Lung (tissue), 17 donors: ENCODE measurements at places on chromosomes 2 and 18. TPM values are rescaled to one million over a fixed set of nuclear protein-coding genes. Genes with fewer than 3 reads are reported as not detected.

The GCG gene
- total RNA-seq: not detected

DNA sequence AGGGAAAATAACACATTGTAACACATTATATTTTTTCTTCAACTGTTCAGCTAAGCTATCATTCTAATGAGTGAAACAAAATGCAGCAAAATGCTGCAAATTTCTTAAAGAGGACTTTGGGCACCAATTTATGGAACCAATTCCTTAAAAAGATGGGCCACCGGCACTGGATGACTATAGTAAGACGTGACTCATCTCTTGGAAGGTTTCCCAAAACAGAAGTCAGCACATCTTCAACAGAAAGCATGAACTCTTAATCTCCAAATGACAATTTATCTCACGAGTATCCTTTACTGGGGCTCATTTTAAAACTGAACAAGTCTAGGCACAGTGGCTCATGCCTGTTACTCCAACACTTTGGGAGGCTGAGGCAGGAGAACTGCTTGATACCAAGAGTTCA is 213.4 kb downstream of the CDH20 start:
- no peak overlapping the region for H3K27ac ChIP-seq
- peaks cover 8% of the 10 kb centered on the region for H3K4me1 ChIP-seq
- no peaks in the 10 kb centered on the region for H3K27me3 ChIP-seq

- no peaks in the 10 kb centered on the region for H3K36me3 ChIP-seq
- no peaks in the 10 kb centered on the region for H3K4me1 ChIP-seq
- H3K4me3 ChIP-seq: no peak overlapping the region
- no peak overlapping the region for H3K27ac ChIP-seq
- no peaks in the 10 kb centered on the region for H3K27me3 ChIP-seq
These were observed 181.3 kb downstream of the PID1 start for GRCh38 chr2:229089776-229090175.

The C2orf42 gene
- 11.5 TPM for total RNA-seq

The ACMSD gene
- 0.12 TPM for total RNA-seq

The HADHA gene
- total RNA-seq: 111 TPM

The MYL1 gene
- not detected for total RNA-seq

GRCh38 chr2:72824224-72824842 is 1.5 kb downstream of the EXOC6B start:
- DNase-seq: no peak
- H3K36me3 ChIP-seq: no peaks in the 10 kb centered on the region
- H3K4me1 ChIP-seq: no peaks in the 10 kb centered on the region
- no peak overlapping the region for H3K4me3 ChIP-seq
- no peaks in the 10 kb centered on the region for H3K27me3 ChIP-seq

DNA sequence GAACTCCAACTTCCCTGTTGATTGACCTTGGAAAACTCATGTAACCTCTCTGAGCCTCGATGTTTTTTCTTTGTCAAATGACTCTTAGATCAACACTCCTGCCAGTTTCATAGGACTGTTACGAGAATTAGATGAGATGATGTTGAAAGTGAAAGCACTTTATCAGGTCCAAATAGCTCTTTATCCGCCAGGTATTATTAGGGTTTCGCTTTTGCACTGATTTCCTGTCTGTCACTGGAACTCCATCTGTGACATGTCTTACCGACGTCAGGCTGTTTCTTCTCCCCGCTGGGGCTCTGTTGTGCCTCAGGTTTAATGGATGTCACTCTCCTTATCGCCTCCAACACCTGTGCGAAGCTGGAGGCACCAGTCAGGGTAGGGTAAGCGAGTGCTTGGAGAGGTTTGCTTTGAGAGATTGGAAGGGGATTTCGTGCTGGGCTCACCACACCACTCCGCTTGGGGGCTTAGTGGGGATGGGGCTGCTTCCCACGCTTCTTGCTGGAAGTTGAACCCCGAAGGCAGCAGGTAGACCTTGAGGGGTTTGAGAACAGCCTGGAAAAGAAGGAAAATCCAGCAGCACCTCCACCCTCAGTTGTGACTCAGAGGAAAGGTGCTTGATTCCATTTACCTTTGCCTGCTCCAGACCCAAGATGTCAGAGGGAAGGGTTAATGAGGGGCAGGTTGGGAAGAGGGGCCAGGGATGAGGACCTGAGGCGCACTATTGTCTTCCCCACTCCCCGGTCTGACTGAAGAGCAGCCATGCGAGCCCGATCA is 4.3 kb downstream of the GAD1 start:
- H3K4me3 ChIP-seq: no peak overlapping the region
- peaks cover 92% of the 10 kb centered on the region for H3K27me3 ChIP-seq
- H3K27ac ChIP-seq: no peak overlapping the region
- H3K4me1 ChIP-seq: peaks cover 35% of the 10 kb centered on the region
- DNase-seq: no peak
- no peaks in the 10 kb centered on the region for H3K36me3 ChIP-seq

DNA sequence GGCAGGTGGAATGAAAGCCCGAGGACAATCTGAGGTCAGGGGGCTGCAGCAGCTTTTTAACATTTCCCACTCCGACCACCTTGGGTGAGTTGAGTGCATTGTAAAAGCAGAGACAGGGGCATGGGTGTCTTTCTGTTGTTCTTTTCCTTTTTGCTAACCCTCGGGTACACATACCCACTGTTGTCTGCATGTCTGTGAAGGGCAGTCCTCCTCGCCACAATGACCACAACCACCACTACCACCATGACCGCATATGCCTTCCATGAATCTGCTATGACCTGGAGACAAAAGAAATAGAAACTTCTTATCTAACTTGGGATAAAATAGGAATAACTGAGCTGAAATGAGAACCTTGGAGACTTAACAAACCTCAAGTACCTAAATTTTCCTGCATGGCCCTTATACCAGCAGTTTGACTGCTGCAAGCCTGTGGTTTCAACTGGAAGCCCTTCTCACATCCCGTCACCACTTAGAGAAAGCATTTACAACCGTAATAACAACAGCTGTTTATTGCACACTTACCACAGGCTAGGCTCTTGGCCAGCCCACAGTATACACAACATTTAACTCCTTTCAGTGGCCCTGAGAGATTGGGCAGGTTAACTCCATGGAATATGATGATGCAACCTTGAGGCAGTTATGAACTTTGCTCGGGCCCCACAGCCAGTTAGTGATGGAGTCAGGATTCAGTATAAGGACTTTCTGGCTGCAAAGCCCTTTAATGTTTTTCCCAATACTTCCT is 80.3 kb downstream of the GYPC start:
- H3K27ac ChIP-seq: no peak overlapping the region
- DNase-seq: no peak
- H3K36me3 ChIP-seq: no peaks in the 10 kb centered on the region
- H3K4me1 ChIP-seq: peaks cover 3% of the 10 kb centered on the region
- H3K27me3 ChIP-seq: no peaks in the 10 kb centered on the region

- no peaks in the 10 kb centered on the region for H3K27me3 ChIP-seq
- H3K27ac ChIP-seq: no peak overlapping the region
- H3K4me1 ChIP-seq: no peaks in the 10 kb centered on the region
These were observed 169.2 kb downstream of the LNPK start for GRCh38 chr2:175832866-175833265.

- H3K4me3 ChIP-seq: no peak overlapping the region
- H3K36me3 ChIP-seq: no peaks in the 10 kb centered on the region
- no peak overlapping the region for H3K27ac ChIP-seq
- H3K4me1 ChIP-seq: peaks cover 9% of the 10 kb centered on the region
- DNase-seq: no peak
These were observed 149.7 kb upstream of the ZNF236 start for GRCh38 chr18:76672627-76673026.

The MALT1 gene
- total RNA-seq: 18.8 TPM
